ENCODE measurements at places on chromosomes 1 and 21. TPM values are rescaled to one million over a fixed set of nuclear protein-coding genes. Genes with fewer than 3 reads are reported as not detected.
A peak's percentile ranks its signal among the peaks of the same experiment; 100 is the strongest.

GRCh38 chr1:28871631-28872401 lies 42.6 kb upstream of the EPB41 start:
- H3K27ac ChIP-seq: no peak overlapping the region
- DNase-seq: no peak
- H3K27me3 ChIP-seq: no peaks in the 10 kb centered on the region
- H3K4me1 ChIP-seq: peaks cover 5% of the 10 kb centered on the region
- H3K4me3 ChIP-seq: no peak overlapping the region

DNA sequence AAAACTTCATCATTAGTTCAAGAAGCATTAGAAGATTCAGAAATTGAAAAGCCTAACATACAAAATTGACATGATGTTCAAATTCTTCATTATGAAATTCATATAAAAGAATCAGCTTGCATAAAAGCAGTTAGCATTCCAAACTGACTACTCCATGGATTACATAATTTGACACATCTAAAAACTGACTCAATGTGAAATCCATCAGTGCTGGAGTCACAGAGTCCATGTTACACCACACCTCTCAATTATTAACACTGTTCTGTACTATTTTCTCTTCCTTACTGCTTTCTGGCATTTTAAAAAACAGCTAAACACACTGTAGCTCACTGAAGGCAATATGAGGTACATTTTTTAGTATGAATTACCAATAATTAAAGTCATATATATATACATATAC lies 28.0 kb downstream of the ARHGAP29 start:
- no peak overlapping the region for H3K4me3 ChIP-seq
- peaks cover 69% of the 10 kb centered on the region for H3K36me3 ChIP-seq
- DNase-seq: no peak
- no peaks in the 10 kb centered on the region for H3K27me3 ChIP-seq

DNA sequence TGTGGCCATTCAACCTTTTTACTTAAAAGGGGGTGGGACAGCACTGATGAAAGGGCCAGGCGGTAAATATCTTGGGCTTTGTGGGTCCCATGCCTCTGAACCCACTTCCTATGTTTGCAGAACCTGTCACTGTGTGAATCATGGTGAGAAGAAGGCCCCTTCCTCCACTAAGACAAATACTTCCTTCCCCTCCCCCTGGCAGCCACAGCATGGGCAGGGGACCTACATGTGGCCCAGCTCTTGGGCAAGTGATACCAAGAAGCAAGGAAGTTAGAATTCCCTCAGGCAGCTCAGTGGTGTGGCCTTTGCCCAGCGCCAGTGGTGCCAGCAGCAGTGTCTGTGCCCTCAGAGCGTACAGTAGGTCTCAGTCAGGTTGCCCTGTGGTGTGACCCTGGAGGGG lies 168.6 kb downstream of the TRIM33 start:
- peaks cover 11% of the 10 kb centered on the region for H3K4me1 ChIP-seq
- no peaks in the 10 kb centered on the region for H3K27me3 ChIP-seq
- no peaks in the 10 kb centered on the region for H3K36me3 ChIP-seq
- no peak for DNase-seq

DNA sequence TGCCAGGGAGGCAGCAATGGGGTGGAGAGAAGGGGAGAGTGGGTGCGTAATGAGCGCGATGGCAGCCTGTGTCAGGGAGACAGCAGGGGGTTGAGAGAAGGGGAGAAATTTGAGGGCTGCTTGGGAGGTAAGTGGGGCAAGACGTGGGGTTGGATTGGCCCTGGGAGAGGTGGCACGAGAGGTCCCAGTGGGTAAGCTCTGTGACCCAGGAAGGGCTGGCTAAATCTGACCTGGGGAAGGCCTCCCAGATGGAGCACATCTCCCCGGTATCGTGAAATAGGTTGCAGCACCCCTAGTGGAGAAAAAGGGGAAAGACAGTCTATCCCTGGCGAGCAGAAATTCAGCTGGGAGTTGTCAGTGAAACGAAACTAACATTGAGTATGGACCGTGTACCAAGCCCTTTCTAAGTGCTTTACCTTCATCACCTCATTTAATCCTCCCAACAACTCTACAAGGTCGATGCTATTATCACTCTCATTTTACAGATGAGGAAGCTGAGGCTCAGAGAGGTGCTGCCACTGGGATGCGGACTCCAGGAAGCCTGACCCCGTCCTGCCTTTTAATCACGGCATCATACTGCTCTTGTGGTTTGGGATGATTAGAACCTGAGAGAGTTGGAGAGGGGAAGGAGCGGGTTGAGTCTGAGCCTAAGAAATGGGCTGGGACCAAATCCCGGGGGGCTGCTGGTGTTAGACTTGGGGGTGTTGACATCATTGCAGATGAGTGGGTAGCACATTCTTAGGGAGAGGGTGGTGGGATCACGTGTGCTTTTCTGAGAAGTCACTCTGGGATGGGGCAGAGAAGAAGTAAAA lies 56.6 kb upstream of the RPL11 start:
- H3K36me3 ChIP-seq: no peaks in the 10 kb centered on the region
- DNase-seq: peak; percentile 56
- H3K4me3 ChIP-seq: peak overlapping the region; percentile 81
- peaks cover 25% of the 10 kb centered on the region for H3K4me1 ChIP-seq
- peak overlapping the region; percentile 19 for H3K27ac ChIP-seq
- H3K27me3 ChIP-seq: no peaks in the 10 kb centered on the region

DNA sequence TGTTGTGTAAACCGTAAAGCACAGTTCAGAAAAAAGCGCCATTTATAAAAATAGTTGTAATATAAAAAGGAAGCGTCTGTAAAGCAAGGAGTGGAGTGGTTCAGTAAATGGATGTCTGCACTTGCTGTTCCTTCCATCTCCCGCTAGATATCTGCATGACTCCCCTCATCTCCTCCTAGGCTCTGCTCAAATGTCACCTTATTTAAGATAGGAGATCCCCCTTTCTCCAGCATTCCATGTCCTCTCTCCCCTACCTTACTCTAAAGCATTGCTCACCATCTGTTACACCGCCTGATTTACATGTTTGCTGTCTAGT lies 745 bp downstream of the MUL1 start:
- H3K27ac ChIP-seq: peak overlapping the region; percentile 76
- DNase-seq: no peak

Gene SSX2IP
- total RNA-seq: 51.5 TPM

Gene NUF2
- total RNA-seq: 37.6 TPM
